ENCODE measurements at places on chromosomes 11 and 22. TPM values are rescaled to one million over a fixed set of nuclear protein-coding genes. Genes with fewer than 3 reads are reported as not detected.

Gene OR5P2
- total RNA-seq: not detected

Gene OR8G5
- total RNA-seq: not detected

Gene DAGLA
- total RNA-seq: 3.1 TPM

Gene DDI1
- total RNA-seq: not detected

Gene HORMAD2
- not detected for total RNA-seq

Gene CCDC73
- total RNA-seq: 0.04 TPM

All from A549 treated with ZK216348 at 1 μM for 4 hours (cell line).